Head of caudate nucleus (tissue), 42 donors: ENCODE measurements at places on chromosomes 2 and 18.

DNA sequence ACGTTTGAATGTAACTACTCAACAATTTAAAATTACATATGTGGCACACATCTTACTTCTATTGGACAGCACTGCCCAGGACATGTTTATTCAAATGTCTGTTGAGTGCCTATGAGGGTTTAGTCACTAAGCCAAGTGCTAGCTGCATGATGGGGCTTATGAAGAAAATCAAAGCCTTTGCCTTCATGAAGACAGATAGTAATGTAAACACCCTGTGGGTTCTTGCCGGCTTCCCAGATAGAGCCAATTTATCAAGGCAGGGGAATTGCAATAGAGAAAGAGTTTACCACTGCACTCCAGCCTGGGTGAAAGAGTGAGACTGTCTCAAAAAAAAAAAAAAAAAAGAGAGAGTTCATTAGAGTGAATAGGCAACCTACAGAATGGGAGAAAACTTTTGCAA, 43.7 kb upstream of the NEB start:
- no peak for DNase-seq

GRCh38 chr2:9167718-9168657, 38.6 kb upstream of the ASAP2 start:
- no peak for DNase-seq

GRCh38 chr2:127233710-127234109, 13.6 kb upstream of the CYP27C1 start:
- no peak for DNase-seq

DNA sequence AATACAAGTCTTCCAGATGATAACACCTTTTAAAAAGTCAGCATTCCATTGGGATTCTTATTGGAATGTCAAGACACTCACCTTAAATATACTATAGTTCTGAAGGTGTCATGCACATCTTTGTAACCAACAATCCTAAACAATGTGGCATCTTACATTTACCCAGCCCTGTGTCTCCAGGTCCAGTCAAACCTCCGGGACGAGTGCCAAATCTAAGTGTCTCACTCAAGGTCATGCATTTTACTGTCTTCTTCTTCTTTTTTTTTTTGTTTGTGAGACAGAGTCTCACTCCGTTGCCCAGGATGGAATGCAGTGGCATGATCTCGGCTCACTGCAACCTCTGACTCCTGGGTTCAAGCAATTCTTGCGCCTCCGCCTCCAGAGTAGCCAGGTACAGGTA, 206.9 kb upstream of the FAM98A start:
- no peak for DNase-seq

- no peak for DNase-seq
These were observed 38.0 kb downstream of the PPP3R1 start for GRCh38 chr2:68214381-68214780.
